Stimulated activated CD8-positive, alpha-beta memory T cell treated with anti-CD3 and anti-CD28 coated beads, Interleukin-15, amount 100 ng/mL, for 4 hours (primary cell): ENCODE measurements at places on chromosomes 7 and 10.
A peak's percentile ranks its signal among the peaks of the same experiment; 100 is the strongest.

- DNase-seq = no peak
Observed at GRCh38 chr7:95549818-95550529, 46.3 kb downstream of the PDK4 start.

DNA sequence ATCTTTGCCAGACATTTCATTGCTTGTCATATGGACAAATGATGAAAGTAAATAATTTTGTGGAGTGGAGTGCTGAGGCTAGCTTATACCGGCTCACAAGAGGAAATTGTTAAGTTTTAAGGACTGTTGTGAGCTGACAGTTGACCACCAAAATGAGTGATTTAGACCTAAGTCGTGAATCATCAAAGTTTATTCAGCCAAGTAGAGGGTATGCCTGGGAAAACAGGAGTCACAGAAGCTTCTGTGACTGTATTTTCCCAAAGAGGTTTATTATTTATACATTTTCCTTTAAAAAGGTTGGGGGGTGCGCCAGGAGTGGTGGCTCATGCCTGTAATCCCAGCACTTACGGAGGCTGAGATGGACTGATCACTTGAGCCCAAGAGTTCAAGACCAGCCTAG, 21.8 kb downstream of the MRPS24 start:
- no peak for DNase-seq

DNA sequence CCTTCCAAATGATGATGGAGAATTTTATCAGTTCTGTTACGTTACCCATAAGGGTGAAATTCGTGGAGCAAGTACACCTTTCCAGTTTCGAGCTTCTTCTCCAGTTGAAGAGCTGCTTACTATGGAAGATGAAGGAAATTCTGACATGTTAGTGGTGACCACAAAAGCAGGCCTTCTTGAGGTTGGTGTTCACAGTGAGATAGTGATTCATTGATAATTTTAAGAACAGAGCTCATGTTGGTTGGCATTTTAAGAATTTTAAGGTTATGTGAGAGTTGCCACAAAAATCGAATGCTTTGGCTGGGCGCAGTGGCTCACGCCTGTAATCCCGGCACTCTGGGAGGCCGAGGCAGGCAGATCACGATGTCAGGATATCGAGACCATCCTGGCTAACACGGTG, 25.9 kb downstream of the TAX1BP1 start:
- DNase-seq = no peak

DNA sequence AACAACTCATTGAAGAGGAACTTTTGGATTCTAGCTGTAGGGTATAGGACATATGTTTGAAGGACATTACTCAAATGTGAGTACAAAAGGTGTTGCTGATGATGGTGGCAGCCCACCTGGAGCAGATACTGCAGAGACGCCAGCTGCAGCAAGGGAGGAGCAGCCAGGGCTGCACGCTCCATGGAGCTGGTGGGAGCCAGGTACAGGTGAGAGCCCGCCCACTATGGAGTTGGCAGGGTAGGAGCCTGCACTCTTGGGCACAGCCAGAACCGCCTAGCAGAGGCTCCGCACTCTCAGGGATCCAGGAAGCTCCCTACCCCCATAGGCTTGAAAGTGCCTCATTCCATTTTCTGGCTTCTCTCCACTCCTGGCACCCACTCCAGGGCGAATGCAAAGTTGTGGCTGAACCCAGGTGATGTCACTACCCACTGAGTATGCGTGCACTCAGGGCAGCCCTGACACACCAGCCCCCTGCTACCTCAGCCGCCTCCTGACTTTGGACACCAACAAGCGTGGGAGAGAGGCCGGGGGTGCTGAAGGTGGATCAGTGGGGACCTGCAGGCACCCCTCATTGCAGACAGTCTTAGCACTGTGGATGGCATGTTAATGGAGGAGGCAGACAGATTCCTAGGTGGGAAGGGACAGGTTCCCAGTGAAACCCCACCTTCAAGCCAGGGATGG, 761.1 kb downstream of the IPMK start:
- DNase-seq = no peak

- no peak for DNase-seq
Observed at GRCh38 chr10:58479045-58479444, 33.6 kb upstream of the BICC1 start.

DNA sequence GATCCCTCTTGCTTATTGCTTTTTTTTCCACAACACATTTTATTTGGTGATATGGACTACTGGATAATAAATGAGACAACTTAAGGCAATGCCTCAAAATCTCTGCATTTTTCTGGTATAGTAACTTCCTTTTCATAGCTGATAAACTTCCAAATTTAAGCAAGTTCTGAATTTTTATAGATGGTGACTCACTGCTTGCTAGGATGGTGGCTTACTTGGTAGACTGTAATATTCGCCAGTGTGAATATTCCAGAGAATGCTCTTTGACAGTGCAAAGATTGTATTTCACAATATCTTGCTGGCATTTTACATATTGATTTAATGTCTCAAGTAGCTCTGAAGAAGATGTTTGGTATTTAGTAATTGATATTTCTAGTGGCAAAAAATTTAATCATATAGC, 472.4 kb downstream of the TFEC start:
- DNase-seq = no peak

- DNase-seq = no peak
Observed at GRCh38 chr10:35765066-35765527, 123.0 kb upstream of the FZD8 start.

DNA sequence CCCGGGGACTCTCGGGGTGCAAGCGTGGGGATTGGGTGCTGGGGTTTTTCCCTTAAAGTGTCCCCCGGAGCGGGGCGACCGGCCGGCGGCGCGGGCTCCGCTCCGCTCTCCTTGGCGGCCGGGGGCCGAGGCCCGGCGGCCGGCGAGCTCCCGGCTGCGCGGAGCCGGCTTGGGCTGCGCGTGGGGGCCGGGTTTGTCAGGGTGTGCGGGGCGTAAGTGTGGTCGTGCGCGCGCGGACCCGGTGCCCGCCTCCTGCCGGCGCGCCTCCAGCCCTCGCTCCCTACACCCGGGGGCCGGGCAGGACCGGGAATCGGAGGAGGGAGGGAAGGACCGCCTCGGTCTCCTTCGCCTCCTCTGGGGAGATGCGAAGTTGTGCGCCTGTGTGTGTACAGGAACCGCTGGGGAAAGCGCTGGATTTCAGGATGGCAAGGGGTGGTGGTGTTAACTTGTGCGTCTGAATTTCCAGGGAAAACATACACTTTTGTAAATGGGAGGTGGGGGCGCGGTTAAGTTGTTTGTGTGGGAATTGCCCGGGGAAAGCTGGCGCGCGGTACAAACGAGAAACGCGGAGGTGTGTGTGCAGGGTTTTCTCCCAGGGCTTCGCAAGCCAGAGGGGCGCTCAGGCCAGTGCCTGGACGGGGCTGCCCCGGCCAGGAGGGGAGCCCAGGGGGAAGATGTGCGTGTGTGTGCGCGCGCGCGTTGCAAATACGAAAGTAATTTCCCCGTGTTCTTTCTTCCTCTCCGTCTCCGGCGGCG, 737 bp downstream of the ZMIZ1 start:
- peak; percentile 32 for DNase-seq

DNA sequence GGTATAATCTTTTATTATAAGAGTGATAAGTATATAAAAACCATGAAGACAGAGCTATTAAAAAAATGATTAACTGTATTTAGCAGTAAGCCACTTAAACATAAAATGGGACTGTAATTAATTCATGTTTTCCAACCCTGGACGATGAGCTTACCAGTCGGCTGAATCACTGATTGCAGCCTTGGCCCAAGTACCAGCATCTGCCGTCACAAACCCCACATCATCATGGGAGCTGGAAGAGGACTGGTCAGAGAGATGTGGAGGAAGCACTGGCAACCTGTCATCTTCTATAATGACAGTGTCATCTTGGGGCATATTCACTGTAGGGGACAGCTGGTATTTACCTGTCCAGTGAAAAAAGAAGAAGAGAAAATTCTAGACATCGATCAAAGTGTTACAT, 473.6 kb downstream of the PARD3 start:
- DNase-seq = no peak

DNA sequence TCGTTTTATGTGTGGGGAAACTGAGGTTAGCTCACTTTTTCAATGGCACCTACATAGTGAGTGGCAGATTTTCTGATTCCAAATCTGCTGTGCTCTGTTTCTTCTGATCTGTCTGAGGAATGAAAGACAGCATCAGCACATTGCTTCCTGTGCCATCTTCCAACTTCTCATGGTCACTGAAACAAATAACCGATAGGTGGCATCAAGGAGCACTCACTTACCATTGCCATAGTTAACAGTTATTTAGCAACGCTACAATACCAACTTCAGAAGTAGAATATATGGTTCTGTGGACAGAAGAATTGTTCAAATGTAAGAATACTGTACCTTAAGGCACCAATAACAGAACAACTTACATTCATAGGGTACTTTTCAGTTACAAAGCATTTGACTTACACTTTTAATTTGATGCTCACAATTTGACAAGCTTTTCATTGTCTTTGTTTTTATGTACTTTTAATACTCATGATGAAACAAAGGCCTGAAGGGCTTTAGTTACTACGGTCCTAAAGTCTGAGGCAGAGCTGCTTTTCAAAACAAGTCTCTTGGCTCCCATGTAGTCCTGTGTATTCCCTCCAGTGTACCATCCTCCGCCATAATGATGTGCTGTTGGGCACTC, 228.9 kb upstream of the TCF7L2 start:
- no peak for DNase-seq

DNA sequence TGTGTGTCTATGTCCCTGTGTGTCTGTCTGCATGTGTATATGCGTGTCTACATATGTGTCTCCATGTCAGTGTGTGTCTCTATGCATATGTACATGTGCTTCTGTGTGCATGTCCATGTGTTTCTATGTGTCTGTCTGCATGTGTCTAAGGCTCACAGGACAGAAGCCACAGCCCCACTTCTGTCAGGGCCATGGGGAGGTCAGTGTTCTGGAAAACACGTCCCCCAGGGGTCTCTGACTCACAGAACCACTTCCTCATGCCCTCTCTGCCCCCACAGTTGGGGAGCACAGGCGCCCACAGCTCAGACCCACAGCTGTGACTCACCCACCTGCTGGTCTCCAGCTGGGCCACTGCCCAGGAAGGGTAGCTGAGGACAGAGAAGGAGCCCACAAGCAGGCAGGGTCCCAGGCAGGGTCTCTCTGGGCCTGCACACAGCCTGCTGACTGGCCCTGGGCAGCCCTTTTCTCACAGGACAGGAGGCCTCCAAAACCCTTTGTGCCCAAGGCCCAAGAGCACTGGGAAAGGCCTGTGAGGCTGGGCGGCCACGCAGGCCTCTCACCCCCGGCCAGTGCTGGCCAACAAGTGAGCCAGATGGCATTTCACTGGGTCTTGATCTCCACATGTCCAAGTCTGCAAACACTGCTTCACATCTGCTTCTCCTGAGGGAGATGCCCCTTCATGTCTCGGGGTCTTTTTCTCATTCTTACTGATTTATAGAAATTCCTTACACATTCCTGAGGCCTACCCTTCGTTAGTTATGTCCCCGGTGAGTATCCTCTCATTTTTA, 102.9 kb upstream of the FAM20C start:
- no peak for DNase-seq

DNA sequence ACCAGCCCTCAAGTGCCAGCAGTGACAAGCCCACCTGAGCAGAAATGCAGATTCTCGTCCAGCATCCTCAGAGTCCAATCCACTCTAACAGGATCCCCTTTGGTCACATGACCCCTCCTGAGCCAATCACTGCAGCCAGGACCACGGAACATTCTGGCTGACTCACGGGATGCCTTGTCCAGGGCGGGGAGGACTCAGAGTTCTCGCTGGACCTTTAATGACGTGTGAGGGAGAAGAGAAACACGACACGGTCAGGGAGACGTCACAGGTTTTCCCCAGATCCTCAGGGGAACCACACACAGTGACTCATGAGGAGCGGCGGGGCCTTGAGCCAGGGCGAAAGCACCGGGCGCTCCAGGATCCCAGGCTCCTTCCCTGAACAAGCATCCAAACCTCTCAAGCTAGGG, 155.7 kb downstream of the PTPRN2 start:
- DNase-seq = no peak

- DNase-seq = no peak
Observed at GRCh38 chr10:86267286-86268195, 99.1 kb downstream of the GRID1 start.

DNA sequence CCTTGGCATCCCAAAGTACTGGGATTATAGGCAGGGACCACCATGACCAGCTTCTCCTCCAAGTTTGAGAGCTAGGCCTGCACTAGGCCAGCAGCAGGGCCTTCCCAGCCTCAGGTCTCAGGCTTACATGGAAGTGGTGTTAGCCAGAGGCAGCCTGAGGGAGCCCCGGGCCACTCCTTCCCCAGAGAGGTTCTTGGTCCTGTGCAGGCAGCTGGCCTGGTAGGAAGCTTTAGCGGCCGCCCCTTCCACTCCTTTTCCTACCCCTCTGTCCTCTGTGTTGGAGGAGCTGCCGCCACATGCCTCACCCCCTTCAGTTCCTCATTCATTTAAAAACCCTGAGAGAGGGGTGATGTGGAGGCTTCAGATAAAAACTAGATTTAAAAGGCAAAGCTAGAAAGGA, 40.3 kb downstream of the TSPAN15 start:
- no peak for DNase-seq

DNA sequence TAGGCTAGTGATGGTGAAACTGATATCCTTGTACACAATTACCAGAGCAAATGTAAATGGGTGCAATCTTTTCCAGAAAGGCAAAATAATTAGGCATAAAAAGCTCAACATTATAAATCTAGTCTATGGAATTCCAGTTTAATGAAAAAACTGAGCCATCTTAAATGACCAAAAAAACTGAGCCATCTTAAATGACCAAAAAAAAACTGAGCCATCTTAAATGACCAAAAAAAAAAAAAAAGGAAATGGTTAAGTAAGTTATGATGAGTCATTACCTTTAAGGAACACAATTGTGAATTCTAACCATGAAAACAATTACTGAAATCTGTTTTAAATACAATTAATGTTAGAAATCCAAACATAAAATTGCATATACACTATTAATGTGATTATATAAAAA, 25.3 kb downstream of the USP6NL start:
- no peak for DNase-seq

- DNase-seq = peak; percentile 74
Observed at GRCh38 chr7:92178928-92179924, at the start of gene LRRD1. LRRD1 (minus strand) TSS chr7:92179142; CDS start chr7:92165202, 13,940 bp downstream.

DNA sequence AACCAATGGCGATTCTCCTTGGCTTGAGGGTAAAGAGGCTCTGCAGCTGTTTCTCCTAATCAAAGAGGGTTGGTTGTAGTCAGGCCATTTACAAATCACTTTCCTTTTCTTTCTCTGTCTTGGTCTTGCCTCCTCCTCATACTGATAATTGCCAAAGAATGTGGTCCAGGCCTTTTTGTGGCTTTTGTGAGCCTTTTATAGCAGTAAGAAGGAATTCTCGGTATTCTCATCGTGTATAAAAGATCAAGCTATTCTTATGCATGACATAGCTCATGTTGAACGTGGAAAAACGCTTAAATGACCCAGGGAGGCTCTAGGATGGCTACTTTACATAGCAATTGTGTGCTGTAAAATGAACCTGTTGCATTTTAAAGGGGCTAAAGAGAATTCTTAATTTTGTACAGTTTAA, 62.6 kb downstream of the RBM20 start:
- no peak for DNase-seq

DNA sequence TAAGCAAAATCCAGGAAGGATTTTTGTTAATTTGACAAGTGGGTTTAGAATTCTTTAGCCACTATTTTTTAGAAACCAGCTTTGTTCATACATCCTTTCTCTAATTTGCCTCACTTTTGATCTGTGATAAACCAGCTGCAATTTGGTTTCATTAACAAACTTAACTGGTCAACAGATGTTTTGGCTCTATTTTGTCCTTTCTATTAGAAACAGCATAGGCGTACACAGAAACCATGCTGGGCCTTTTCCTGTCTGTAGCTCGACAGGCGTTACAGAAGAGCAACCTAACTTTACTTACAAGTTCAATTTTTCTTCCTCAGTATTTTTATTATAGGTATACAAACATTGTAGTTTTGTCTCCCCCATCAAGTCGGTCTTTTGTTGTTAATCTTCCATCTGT, 28.2 kb downstream of the KAT6B start:
- DNase-seq = no peak
